ENCODE measurements at places on chromosomes 12 and 14. TPM values are rescaled to one million over a fixed set of nuclear protein-coding genes. Genes with fewer than 3 reads are reported as not detected.

DNA sequence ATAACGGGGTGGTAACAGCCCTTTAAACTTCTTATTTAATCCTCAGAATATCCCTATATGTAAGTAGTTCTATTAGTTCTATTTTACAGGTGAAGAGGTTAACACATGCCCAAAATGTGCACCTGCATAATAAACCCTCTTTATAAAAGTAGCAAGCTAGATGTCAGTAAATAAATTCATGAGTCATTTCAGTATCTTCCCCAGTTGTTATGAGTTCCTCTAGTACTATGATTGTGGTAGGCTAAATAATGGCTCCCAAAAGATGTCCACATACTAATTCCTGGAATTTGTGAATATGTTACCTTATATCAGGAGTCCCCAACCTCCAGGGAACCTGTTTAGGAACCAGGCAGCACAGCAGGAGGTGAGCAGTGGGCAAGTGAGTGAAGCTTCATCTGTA, 106.5 kb downstream of the TMTC3 start:
- H3K27ac ChIP-seq, result no peak overlapping the region
- H3K27me3 ChIP-seq, result no peaks in the 10 kb centered on the region
- H3K36me3 ChIP-seq, result no peaks in the 10 kb centered on the region

DNA sequence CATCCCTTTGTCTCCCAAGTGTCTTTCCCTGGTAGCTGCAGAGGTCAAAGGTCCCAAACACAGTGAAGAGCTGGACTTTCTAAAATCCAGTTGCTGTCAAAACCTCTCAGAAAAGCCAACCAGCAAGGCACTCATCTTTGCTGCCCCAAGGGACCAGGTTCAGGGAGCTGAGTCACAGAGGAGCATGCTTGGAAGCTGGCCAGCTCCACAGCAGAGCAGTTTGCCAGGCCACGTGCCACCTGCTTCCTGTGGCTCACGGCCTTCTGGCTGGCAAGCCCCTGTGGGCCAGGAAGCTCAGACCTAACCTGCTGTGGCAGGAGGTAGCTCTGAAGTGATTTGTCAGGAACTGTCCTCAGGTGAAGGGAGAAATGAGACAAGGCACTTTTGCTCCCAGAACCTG, 3.6 kb downstream of the ISCU start:
- no peak for DNase-seq
- peak overlapping the region; percentile 45 for H3K27ac ChIP-seq
- H3K27me3 ChIP-seq, result no peaks in the 10 kb centered on the region
- H3K4me3 ChIP-seq, result no peak overlapping the region

DNA sequence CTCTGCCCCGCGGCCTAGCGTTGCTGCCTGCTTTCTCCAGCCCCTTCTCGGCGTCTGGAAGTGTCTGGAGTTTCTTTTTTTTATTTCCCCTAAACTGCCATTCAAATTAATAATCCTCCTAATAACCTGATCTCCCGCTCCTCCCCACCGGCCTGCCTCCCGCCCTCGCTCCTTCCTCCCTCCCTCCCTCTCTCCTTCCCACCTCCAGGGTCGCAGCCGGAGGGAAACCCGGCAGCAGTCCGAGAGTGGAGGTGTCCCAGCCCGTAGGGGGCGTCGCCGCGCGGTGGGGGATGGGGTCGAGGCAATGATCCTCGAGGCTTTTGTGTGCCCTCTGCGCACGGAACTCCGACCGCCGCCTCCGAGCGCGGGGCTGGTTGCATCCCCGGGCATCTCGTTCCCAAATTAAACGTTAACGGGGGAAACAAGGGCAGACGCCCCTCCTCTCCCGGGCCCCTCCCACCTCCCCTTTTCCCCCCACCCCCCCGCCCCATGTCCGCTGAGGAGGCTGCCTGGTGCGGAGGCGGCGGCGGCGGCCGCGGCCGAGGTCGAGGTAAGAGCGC, 1.0 kb upstream of the SOCS2 start:
- peak; percentile 72 for DNase-seq
- peaks cover 8% of the 10 kb centered on the region for H3K36me3 ChIP-seq
- H3K4me1 ChIP-seq, result no peaks in the 10 kb centered on the region
- no peaks in the 10 kb centered on the region for H3K27me3 ChIP-seq
- peak overlapping the region; percentile 82 for H3K4me3 ChIP-seq

Gene CLEC4E
- total RNA-seq, result 37.5 TPM

Gene ZC2HC1C
- total RNA-seq, result 3.1 TPM

Gene AMIGO2
- 15.4 TPM for total RNA-seq

- no peaks in the 10 kb centered on the region for H3K36me3 ChIP-seq
- no peak overlapping the region for H3K4me3 ChIP-seq
- DNase-seq, result no peak
- no peak overlapping the region for H3K27ac ChIP-seq
These were observed 265.8 kb downstream of the CPNE8 start for GRCh38 chr12:38639625-38640024.

DNA sequence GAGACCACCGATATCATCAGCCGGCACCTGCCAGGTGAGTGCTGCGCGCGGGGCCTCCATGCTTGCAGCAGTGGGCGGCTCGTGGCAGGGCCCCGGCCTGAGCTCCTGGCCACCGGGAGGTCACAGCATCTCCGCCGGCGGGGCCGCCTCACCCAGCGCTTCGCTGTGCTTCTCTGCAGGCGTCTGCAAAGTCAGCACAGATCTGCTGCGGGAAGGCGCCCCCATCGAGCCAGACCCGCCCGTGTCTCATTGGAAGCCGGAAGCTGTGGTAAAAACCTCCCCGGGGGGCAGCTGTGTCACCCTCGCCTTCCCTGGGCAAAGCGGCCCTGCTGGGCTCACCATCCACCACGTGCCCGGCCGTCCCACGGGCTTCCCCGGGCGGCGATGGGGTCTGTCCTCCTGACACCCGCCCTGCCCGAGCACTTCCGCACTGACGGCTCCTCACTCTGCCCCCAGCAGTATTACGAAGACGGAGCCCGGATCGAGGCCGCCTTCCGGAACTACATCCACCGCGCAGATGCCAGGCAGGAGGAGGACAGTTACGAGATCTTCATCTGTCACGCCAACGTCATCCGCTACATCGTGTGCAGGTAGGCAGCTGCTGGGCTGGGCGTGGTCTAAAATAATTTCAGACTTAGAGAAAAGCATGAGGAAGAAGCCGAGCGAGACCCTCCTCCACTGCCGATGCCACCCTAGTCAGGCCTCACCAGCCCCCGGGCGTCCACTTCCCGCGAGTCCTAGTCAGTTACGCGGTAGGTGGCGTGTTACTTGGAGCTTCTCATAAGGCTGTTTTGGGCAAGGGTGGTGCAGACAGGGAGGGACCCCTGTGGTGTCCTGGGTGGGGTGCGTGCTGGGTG, 7.1 kb downstream of the PGAM5 start:
- H3K4me3 ChIP-seq, result no peak overlapping the region
- no peaks in the 10 kb centered on the region for H3K4me1 ChIP-seq
- no peaks in the 10 kb centered on the region for H3K36me3 ChIP-seq
- no peak overlapping the region for H3K27ac ChIP-seq
- no peaks in the 10 kb centered on the region for H3K27me3 ChIP-seq
- DNase-seq, result peak; percentile 81

DNA sequence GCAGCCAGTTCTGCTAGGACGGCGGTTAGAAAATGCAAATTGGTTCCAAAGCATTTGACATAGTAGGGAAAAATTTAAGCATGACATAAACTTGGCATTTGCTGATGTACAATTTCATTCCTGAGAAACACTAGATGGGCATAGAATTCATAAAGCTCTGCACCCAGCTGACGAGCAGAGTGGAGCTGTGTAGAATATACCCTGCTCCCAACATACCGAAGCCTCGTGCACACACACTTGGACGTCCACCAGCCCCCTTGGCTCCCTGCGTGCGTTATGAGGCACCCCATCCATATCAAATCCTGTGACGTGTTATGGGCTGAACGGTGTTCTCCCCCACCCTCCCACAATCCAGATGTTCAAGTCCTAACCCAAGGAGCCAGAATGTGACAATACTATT, 65.4 kb downstream of the CLMN start:
- no peaks in the 10 kb centered on the region for H3K27me3 ChIP-seq
- DNase-seq, result no peak
- no peaks in the 10 kb centered on the region for H3K4me1 ChIP-seq
- H3K27ac ChIP-seq, result no peak overlapping the region
- H3K36me3 ChIP-seq, result no peaks in the 10 kb centered on the region

Gene DIO3
- 0.38 TPM for total RNA-seq

- no peak overlapping the region for H3K27ac ChIP-seq
- no peak overlapping the region for H3K4me3 ChIP-seq
- no peaks in the 10 kb centered on the region for H3K36me3 ChIP-seq
- peaks cover 82% of the 10 kb centered on the region for H3K4me1 ChIP-seq
- no peaks in the 10 kb centered on the region for H3K27me3 ChIP-seq
These were observed 4.9 kb downstream of the ETV6 start for GRCh38 chr12:11654338-11654737.

DNA sequence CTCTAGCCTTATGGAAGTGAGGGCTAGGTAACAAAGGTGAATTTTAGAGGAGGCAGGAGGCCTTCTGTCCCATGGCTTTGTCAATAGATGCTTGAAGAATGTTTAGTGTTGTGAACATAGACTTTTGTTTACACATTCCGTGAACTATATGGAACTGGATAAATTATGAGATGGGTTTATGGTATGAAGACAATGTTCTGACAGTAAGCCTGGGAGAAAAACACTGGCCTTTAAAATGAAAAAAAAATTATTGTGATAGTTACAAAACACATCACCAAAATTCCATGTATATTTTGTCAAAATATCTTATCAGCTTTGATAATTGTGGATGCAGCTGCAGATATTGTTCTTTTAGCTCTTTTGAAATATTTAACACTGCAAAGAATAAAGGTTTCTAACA, 251.5 kb upstream of the DCN start:
- H3K27ac ChIP-seq, result no peak overlapping the region
- no peak for DNase-seq
- H3K27me3 ChIP-seq, result no peaks in the 10 kb centered on the region
- no peak overlapping the region for H3K4me3 ChIP-seq

- no peak overlapping the region for H3K27ac ChIP-seq
- no peak for DNase-seq
- H3K4me3 ChIP-seq, result no peak overlapping the region
These were observed 310.4 kb downstream of the KCNH5 start for GRCh38 chr14:62734831-62735230.

Gene BATF
- total RNA-seq, result 19.6 TPM

Gene C3AR1
- total RNA-seq, result 66.4 TPM

DNA sequence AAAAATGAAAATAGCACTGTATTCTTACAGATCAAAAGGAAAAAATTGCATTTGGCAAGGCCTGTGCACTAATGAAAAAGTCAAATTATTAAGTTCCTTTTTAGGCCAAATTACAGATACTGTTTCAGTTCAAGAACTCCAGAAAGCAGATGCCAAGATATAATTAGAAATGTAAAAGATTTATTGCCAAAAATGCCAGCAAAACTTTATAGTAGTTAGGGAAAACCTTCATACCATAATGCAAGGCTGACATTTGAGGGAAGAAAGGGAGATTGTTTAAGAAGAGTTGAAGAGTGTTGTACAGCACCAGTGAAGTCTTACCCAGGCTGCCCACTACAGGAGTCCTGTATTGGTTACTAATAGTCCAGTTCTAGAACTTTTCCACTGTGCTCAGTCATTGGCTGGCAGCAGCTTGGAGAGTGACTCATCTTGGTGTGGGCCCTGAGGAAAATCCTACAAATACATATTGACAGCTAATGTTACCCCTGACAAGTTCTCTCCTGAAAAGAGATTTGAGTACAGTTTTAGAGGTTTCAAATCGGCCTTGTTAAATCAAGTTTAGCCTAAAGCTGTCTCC, 600.4 kb downstream of the C12orf50 start:
- no peaks in the 10 kb centered on the region for H3K36me3 ChIP-seq
- no peak overlapping the region for H3K27ac ChIP-seq
- H3K4me3 ChIP-seq, result no peak overlapping the region
- no peaks in the 10 kb centered on the region for H3K4me1 ChIP-seq
- DNase-seq, result no peak
- H3K27me3 ChIP-seq, result no peaks in the 10 kb centered on the region

DNA sequence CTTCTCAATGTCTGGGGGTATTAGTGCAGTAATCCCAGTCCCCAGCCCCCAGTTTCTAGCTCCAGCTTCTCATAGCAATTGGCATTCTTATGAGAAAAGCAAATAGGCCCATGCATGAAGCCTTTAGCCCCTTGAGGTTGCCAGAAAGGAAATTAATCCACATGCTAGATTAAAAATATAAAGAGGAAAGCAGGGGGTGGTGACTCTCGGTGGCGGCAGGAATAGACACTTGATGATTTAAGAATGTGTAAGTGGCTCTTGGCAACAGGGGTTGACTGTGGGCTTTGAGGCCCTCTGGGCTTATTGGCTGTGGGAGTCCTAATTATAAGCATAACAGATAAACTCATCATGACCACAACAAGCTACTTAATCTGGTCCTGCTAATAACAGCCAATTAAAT, 1367.3 kb upstream of the FLRT2 start:
- H3K4me1 ChIP-seq, result no peaks in the 10 kb centered on the region
- no peaks in the 10 kb centered on the region for H3K36me3 ChIP-seq
- no peaks in the 10 kb centered on the region for H3K27me3 ChIP-seq
- DNase-seq, result no peak
- H3K27ac ChIP-seq, result no peak overlapping the region

DNA sequence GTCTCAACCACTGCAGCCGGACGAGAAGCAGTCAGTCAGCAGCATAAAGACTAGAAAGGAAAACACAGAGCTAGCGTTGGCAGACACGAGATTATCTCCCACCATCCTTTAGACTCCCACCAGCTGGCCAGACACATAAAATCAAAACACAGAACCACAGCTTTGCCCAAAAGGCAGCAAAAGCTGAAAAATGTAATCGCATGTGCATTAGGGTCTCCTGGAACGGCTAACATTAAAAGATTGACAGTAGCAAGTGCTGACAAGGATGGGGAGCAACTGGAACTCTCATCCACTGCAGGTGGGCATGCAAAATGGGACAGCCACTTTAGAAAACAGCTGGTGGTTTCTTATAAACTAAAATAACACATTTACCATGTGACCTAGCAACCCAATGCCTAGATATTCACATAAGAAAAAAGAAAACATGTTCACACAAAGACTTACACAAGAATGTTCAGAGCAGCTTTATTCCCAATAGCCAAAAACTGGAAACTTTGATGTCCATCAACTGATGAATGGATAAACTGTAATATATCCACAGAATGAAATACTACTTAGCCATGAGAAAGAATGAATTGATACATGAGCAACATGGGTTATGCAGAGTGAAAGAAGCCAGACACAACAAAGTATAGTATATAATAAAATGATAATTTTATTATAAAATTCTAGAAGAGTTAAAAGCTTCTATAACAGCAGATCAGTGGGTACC, 37.7 kb downstream of the NCOR2 start:
- no peak overlapping the region for H3K4me3 ChIP-seq
- no peaks in the 10 kb centered on the region for H3K36me3 ChIP-seq
- H3K4me1 ChIP-seq, result no peaks in the 10 kb centered on the region
- H3K27ac ChIP-seq, result no peak overlapping the region
